Activated CD4-positive, alpha-beta T cell treated with anti-CD3 and anti-CD28 coated beads, Interleukin-2, Interleukin-4, amounts not matched to agents 100 ng/mL and 50 ng/mL, durations not matched to agents 16 hours and 8 hours (primary cell): ENCODE measurements at places on chromosomes 3 and 15.

DNA sequence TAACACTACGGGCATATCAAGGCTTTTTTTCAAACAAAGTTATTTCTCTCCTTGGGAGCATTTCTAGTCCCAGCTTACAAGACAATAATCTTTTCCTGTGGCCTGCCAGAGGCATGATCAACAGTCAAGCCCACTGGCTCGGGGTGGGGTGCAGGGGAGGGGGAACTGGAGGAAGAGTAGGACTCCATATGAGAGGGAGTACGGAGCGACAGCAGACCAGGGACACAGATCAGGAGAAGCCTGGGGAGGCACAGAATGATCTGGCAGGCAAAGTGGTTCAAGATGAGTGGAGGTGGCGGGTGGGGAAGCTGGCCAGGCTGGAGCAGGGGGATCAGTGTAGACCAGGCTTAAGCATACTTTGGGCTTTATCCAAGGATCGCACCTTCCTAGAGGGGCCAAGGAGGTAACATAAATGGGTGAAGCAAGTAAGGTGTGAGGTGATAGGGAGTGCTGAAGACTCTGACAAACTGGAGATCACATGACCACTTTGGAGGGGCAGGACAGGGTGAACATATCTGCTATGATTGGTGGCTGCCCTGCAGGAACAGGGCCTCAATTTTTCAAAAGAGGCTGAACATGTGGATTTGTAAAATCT lies 37.4 kb downstream of the KLF15 start:
- no peak for DNase-seq

DNA sequence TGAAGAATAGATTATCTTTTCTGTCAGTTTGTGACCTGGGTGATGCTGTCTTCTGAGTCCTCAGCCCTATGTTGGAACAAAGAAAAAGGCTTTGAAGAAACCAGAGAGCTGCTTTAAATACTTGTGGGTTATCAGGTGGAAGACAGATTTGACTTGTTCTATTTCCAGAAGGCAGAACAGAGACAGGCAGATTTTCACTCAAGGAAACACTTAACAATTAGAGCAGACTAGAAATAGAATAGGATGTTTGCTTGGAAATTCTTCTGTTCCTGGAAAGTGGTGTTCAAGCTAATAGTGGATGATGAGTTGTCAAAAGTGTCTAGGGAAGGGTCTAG lies 219.4 kb downstream of the UBE2E2 start:
- no peak for DNase-seq

GRCh38 chr3:1971780-1972179 lies 126.9 kb upstream of the CNTN4 start:
- no peak for DNase-seq

DNA sequence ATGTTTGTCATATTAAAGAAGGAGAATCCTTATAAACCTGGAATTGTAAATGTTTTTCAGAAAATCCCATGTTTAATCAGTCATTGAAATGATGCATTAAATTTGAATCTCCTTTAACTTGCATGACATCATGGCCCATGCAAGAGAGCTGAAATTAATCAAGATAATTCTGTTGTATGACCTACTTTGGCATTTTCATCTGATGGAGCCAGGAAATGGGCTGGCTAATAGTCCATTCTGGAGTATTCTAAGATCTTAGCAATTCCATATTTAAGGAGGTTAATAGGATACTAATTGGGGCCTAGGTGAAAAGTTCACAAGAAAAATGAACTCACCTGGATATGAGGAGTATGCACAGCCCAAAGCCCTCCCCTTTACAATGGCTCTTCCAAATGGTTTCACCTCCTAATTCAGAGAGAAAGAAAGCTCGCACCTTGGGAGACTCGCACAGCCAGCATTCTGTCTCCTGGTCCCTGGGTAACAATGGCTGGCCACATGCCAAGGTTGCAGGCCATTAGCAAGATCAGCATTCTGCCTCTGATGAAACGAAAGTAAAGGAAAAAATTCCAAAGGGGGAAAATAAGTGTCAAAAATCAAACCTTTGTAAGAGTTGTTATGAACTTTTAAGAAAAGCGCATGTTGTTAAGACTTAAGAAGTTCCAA lies 786.4 kb downstream of the MCTP2 start:
- no peak for DNase-seq

GRCh38 chr15:95845862-95846515 lies 484.5 kb upstream of the NR2F2 start:
- DNase-seq, result no peak

DNA sequence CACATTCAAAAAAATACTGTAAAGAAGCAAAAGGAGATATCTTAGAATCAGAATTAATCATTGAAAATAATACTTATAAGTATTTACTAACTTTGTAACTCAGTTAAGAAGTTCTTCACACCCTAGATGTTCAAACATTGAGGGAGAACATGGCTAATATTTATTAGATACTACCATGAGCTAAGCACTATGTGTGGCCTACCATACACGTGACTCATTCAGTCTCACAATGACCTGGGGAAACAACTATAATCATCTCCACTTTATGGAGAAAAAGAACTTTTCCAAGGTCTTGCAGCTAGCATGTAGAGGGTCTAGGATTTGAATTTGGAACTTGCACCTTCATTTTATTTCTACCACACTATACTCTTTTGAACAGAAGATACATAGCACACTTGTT lies 361.9 kb upstream of the CFAP20DC start:
- DNase-seq, result no peak

DNA sequence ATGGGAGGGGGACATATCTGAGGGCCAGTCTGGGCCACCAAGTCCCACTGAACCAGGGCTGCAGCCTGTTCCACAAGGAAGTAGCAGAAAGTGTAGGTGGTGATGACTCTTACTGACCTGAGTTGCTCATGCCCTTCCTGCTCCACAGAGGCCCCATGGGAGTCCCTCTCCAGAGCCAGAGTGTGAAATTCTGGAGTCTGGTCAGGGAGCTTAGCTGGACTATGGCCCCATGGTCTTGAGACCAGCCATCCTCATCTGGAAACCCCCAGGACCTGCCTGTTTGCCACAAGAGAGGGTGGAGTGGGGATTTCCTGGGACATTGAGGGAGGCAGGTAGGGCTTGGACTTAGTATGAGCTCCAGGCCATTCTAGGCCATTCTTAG lies 3.0 kb downstream of the SPINT1 start:
- DNase-seq, result no peak

- DNase-seq, result no peak
Observed at GRCh38 chr3:58514405-58514804, 22.5 kb downstream of the KCTD6 start.

- no peak for DNase-seq
Observed at GRCh38 chr3:82012775-82013174, 251.3 kb upstream of the GBE1 start.
